Natural killer cell (primary cell): ENCODE measurements at places on chromosomes 7 and 10. TPM values are rescaled to one million over a fixed set of nuclear protein-coding genes. Genes with fewer than 3 reads are reported as not detected.
A peak's percentile ranks its signal among the peaks of the same experiment; 100 is the strongest.

GRCh38 chr10:107576746-107577145 is 412.2 kb upstream of the SORCS1 start:
- DNase-seq: no peak

Gene ATP6V0A4
- total RNA-seq: not detected

Gene SPACDR
- 4.1 TPM for total RNA-seq

Gene OLAH
- not detected for total RNA-seq

DNA sequence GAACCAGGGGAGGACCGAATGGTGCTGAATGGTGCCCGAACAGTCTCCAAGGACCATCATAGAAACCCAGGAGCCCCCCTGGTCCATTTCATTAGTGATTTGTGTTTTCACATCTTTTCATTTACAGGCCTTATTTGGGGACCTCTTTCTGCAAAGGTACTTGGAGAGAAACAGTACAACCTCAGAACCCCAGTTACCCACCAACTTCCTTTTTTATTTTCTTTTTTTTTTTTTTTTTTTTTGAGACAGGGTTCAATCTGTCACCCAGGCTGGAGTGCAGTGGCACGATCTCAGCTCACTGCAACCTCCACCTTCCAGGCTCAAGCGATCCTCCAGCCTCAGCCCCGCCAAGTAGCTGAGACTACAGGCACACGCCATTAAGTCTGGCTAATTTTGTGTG is 13.0 kb upstream of the ELN start:
- DNase-seq: no peak

Gene NAT16
- total RNA-seq: not detected

Gene SPDYE2B
- total RNA-seq: not detected

Gene NEUROD6
- not detected for total RNA-seq

DNA sequence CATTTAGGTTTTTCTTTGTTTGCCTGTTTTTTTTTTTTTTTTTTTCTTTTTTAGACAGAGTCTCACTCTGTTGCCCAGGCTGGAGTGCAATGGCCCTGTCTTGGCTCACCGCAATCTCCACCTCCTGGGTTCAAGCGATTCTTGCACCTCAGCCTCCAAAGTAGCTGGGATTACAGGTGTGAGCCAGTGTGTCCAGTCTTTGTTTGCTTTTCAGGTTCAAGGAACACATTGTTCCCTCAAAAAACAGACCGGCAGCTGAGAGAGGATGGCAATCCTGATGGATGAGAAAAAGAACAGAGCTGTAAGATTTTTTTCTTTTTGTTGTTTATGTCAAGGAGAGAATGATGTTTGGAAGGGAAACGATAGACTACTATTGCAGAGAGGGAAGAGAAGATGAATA is 23.3 kb upstream of the RHOBTB1 start:
- no peak for DNase-seq

DNA sequence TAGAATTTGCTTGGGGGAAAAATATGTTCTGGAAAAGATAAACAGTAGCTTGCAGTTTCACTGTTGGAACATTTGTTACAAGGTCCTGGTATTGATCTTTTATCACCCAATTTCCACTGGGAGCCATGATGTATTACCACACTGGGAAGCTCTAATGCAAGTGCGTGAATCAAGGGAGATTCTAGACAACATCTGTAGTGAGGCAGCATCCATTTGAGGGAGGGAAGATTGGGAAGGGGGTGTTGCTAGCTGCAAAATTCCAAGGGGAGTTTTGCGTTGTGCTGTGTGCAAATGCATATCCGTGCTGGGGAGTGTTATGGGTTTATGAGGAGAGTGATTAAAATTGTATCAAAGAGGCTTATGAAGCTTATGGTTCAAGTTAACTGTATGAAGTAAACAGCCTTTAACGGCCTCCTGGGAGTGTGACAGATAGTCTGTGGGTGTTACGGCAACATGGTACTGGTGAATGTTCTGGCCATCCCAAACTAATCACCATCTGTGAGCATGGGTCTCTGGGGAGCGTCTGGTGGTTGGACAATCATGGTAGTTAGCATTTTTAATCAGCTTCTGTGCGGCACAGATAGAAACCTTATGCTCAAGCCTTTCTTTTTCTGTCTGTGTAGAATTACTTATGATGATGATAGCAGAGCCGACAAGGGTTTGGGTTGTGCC is 601.9 kb upstream of the GALNT17 start:
- no peak for DNase-seq

DNA sequence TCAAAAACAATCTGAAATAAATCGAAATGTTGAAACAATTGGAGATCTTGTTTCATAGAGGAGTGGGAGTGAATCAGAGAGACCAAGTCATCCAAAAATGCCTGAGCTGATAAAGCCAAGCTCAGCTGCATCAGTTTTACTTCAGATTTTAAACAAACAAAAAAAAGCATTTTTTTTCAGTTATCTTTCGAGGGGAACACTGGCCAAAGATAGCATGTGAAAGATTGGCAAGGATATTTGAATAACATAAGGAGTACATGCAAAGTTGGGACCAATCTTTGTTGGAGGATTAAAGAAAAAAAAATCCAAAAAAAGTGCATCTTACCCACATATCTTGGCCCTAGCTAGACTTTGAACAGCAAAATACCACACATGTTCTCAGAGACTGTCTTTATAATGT is 47.2 kb downstream of the RHOBTB1 start:
- DNase-seq: no peak

Gene CH25H
- not detected for total RNA-seq

DNA sequence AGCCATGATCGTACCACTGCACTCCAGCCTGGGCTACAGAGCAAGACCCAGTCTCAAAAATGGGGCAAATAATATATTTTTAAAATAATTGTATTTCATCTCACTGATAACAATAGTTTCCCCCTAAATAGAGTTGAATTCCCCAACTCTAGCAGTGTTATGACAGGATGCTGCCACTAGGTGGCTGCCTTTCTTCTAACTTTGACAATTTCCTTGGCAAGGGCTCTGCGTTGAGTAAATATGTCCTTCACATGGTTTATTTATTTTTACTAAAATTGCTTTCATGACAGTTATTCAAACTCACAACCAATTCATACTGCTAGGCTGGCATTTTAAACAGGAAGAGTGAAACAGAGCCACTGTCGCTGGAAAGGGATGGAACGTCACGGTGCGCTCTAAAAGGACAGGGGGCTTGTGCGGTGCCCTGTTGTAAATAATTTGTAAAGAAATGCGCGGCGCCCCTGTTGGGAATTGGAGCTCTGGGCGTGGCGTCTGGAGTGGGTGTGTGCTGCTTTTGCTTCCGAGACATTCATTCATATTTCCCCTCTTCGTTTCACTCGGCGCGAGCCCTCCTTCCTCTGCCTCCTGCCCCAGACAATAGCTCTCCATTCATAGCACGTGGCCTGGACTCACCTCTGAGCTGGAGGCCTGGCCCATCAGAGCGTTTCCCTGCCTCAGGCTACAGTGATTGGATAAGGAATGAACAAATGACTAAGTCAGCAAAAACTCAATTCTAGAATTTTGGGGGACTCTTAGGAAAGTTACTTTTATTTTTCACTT is 20.5 kb upstream of the PITRM1 start:
- DNase-seq: peak; percentile 74
